ENCODE measurements at places on chromosomes 13 and 19.

- DNase-seq = no peak
Measured at GRCh38 chr13:73903561-73903960, 230.6 kb downstream of the KLF12 start.

DNA sequence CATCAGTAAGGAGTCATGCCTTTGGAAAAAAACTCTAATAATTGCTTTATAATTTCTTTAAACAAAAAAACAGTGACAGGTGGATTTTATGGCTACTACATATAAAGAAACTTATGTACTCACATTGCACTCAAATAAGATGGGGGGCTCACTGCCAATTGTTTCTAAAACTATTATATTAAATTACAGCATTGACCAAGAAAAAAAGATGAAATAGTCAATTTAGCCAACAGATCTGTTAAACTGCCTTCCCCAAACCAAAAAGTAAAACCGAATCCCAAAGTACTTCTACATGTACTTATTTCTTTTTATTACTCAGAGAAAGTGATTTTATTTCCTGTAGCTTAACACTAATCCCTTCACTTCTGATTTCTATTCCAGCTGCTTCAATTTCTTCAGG is 716.8 kb upstream of the SLITRK5 start:
- no peak for DNase-seq

DNA sequence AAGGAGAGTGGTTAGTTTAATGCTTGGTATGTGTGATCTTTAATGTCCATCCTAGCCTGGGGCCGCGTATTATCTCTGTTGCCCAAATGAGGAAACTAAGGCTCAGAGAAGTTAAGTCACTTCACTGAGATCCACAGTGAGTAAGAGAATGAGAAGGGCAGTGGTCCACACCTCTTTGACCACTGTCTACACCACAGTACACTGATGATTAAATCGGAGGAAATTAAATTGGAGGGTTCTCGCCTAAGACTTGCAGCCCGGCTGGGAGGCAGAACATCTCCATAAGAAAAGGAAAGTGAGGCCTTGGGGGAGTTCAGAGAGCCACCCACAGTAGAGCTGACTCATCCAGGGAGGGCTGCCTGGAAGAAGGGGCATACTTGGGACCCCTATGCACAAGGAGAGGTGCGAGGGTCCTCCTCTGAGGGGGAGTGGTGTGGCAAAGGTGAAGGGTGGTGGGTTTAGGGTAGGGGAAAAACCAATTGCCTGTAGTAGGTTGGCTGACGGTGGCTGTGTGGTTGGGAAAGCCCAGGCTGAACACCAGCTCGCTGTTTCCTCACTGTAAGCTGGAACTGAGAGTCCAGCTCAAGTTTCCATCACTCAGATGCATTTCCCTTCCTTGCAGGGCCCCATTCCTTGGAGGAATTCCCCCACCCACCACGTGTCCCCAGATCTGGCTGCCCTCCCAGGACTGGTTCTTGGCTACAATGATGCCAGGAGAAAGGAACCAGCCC is 15.0 kb upstream of the DHRS12 start:
- DNase-seq = no peak

DNA sequence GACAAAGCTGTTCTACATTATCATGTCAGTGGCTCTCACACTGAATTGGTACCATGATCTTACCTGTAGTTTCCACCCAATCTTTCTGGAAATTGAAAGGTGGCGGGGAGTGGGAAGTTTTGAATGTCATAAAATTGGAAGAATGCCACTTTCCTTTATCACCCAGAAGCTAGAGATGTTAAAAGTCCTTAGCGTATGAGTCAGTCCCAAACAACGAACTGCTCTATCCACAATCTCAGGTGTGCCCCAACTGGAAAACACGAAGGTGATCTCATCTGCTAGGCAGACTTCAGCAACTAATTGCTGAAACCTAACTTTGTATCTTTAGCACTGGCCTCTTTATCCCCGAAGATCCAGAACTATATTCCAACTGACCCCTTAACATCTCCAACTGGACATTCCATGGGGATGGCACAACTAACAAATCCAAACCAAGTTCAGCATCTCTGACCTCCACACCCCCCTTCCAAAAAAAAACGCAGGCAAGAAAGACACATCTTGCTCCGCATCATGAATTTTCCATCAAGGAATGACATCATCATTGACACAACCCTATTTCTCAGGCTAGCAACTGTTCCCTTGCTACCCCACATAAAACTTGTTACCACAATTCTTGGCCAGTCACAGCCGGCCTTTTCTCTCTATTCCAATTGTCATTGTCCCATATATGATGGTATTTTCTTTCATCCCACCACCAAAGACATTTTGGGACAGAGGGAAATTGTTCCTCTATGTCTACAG is 175.4 kb downstream of the KLF12 start:
- DNase-seq = no peak

DNA sequence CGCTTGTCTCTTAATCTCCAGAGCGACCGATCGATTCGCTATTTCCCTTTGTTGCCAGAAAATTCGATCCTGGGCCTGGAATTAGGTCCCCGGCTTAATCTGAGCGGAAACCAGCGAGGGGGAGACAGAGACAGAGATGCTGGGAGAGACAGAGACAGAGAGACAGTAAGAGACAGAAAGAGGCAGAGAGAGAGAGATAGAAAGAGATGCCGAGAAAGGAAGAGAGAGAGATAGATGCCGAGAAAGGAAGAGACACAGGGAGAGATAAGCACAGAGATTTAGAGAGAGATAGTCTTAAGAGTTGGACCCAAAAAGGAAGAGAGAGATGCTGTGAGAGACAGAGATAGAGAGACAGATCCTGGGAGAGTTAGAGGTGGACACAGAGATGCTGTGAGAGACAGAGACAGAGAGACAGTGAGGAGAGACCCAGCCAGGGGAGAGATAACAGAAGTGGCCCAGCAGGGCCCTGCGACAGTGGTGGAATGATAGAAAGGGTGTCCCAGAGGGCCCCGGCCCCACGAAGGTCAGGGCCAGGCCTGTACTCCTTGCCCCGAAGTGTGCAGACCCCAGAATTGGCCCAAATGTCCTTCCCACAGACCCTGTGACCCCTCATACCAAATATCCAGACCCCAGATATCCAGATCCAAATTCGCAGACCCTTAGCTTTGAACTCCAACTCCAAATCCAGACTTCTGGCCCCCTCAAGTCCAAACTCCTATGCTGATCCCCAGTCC is 1.3 kb downstream of the ERFL start:
- DNase-seq = no peak

- no peak for DNase-seq
Measured at GRCh38 chr13:46383383-46383782, 3.7 kb downstream of the RUBCNL start.

DNA sequence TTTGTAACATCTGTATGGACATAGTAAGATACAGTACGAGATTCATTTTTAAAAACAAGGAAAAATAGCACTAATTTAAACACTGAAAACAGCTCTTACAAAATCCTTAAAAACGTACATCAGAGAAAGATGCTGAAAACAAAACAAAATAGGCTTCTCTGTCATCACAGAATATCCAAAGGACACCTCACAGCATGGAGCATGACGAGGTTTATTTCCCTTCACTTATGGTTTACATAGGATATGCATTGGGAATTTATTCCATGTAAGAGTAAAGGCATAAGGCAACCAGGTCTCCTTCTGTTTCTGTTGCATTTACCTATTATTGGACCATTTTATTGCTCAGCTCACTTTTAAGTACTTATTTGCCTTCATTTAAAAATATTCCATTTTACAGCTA is 3.0 kb downstream of the KCTD12 start:
- no peak for DNase-seq

DNA sequence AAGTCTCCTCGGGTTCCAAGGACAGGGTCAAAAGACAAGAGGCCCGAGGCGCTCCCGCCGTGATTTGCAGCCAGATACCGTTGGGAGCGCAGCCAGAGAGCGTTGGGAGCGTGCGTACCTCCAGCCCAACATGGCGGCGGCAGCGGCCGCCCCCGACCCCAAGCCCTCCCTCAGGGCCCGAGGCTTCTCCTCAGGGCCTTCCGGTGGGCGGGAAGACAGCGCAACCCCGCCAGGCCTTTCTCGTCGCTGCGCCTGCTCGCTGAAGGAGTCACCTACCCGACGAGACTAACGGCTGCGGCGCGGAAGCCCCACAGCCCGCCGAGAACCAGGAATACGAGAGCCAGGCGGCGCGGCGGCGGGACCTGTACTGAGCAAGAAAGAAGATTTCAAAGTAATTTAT is 3.2 kb upstream of the ZNF850 start:
- no peak for DNase-seq

GRCh38 chr13:80454245-80454644 is 113.3 kb upstream of the SPRY2 start:
- no peak for DNase-seq

- DNase-seq = no peak
Measured at GRCh38 chr13:81929988-81930387, 1589.1 kb upstream of the SPRY2 start.

GRCh38 chr19:13012690-13013608 is 17.7 kb downstream of the NFIX start:
- no peak for DNase-seq

DNA sequence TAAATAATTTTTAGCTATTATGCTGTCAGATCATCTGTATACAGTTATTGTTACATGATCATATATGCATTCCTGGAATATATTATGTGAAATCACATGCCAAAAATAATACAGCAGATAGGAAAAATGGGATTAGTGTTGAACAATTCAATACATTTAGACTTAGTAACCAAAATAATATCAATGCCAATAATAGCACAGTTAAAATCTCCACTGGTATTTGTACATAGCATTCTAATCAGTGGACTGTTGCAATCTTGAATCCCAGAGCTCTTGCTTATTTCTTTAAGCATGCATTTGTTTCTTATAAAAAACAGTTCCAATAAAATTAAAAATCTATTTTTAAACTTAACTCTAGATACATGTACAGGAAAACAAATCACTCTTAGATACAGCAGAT is 2772.2 kb downstream of the PCDH9 start:
- DNase-seq = no peak

DNA sequence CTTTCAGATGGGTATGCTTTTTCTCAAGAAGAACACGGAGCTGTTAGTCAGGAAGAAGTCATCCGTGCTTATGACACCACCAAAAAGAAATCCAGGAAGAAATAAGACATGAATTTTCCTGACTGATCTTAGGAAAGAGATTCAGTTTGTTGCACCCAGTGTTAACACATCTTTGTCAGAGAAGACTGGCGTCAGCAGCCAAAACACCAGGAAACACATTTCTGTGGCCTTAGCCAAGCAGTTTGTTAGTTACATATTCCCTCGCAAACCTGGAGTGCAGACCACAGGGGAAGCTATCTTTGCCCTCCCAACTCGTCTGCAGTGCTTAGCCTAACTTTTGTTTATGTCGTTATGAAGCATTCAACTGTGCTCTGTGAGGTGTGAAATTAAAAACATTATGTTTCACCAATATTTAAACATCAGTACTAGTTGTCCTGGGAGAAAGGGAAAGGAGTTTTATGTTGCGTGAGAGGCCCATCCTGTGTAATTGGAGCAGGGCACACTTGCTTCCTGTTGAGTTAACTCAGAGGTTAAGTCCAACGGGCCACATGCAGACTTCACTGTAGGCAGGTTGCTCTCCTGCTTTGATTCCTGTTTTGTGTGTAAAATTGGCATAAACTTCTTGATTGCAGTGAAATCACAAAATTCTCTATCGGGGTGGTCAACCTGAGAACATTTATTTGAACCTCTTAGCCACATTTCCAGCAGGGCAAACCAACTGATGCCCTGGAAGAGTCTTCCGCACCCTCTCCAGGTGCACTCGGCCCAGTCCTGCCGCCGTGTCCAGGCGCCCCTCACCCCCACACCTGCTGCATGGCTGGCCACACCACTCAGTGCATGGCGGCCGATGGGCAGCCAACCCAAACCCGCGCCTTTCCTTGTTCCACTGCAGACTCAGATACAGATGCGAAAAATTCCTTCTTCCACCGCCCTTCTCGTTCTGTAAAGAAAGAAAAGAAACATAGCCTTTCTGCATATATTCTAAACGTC is 31.6 kb downstream of the SHISA2 start:
- no peak for DNase-seq
